ENCODE measurements at places on chromosomes 16 and 17.

DNA sequence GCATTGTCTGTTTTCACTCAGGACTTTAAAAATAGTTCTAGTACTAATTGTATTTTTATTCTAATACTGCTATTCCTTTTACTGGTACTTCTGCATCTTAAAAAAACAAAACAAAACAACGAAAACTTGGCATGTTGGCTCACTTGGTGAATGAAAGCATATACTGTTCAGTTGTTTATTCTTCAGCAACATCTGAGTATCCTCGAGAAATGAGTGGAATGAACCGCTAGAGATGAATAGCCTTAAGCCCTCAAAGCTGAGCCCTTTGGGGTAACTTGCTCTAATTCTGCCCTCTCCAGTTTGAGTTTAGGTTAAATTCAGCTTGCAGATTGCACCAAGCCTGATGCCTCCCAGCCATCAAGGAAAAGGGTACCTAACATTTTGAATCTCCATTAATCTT lies 126.5 kb downstream of the WWOX start:
- DNase-seq: no peak
- no peaks in the 10 kb centered on the region for H3K27me3 ChIP-seq
- H3K36me3 ChIP-seq: no peaks in the 10 kb centered on the region
- H3K4me3 ChIP-seq: no peak overlapping the region
- no peaks in the 10 kb centered on the region for H3K4me1 ChIP-seq

DNA sequence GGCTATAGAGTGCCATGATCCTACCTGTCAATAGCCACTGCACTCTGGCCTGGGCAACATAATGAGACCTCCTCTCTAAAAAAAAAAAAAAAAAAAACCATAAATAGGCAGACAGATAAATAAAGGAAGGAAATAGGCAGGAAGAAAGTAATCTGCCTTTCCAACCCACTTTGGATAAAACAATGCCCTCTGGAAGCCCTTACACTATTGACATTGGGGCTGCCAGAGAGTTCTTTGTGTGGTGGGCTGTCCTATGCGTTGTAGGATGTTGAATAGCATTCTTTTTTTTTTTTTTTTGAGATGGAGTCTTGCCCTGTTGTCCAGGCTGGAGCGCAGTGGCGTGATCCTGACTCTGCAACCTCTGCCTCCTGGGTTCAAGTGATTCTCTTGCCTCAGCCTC lies 7.2 kb upstream of the RFWD3 start:
- peaks cover 32% of the 10 kb centered on the region for H3K36me3 ChIP-seq
- H3K4me1 ChIP-seq: no peaks in the 10 kb centered on the region
- no peaks in the 10 kb centered on the region for H3K27me3 ChIP-seq
- no peak for DNase-seq
- no peak overlapping the region for H3K4me3 ChIP-seq

- no peak for DNase-seq
- no peak overlapping the region for H3K4me3 ChIP-seq
- no peak overlapping the region for H3K27ac ChIP-seq
- no peaks in the 10 kb centered on the region for H3K27me3 ChIP-seq
- H3K4me1 ChIP-seq: peaks cover 46% of the 10 kb centered on the region
Measured at GRCh38 chr17:57944908-57945307, 10.3 kb downstream of the CUEDC1 start.

GRCh38 chr16:81599034-81599744 lies 154.6 kb downstream of the CMIP start:
- H3K27ac ChIP-seq: no peak overlapping the region
- H3K27me3 ChIP-seq: no peaks in the 10 kb centered on the region
- H3K4me1 ChIP-seq: no peaks in the 10 kb centered on the region

DNA sequence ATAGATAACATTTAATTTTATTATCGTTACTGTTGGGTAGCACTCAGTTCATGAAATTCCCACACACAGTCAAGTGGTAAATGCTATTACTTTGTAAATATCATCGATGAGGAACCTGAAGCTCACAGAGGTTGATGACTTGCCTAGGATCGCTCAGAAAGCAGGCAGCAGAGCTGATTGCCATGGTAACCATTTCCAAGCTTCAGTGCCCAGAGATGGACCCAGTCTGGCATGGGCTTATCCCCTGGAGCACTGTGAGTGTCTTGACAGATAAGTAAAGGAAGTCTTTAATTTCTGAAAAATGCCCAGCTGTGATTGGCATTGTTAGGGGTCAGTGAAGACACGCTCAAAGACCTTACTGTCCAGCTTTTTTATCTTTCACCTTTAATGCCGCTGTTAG lies 95.0 kb downstream of the PRKCB start:
- H3K27ac ChIP-seq: no peak overlapping the region
- H3K4me1 ChIP-seq: peaks cover 12% of the 10 kb centered on the region
- H3K36me3 ChIP-seq: no peaks in the 10 kb centered on the region
- H3K4me3 ChIP-seq: no peak overlapping the region
- no peak for DNase-seq
- no peaks in the 10 kb centered on the region for H3K27me3 ChIP-seq

DNA sequence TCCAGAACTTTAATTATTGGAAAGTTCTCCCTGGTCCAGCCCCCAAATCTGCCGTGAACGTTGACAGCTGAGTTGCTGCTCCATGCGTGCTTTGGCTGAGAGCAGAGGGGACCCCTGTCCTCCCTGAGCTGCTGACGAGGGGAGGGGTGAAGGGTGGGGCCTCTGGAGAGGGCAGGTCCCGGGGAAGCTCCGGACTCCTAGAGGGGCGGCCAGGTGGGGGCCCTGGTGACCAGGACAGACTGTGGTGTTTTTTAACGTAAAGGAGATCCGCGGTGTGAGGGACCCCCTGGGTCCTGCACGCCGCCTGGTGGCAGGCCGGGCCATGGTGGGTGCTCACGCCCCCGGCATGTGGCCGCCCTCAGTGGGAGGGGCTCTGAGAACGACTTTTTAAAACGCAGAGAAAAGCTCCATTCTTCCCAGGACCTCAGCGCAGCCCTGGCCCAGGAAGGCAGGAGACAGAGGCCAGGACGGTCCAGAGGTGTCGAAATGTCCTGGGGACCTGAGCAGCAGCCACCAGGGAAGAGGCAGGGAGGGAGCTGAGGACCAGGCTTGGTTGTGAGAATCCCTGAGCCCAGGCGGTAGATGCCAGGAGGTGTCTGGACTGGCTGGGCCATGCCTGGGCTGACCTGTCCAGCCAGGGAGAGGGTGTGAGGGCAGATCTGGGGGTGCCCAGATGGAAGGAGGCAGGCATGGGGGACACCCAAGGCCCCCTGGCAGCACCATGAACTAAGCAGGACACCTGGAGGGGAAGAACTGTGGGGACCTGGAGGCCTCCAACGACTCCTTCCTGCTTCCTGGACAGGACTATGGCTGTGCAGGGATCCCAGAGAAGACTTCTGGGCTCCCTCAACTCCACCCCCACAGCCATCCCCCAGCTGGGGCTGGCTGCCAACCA lies at the start of gene MC1R:
MC1R (plus strand) TSS at position 410 of the 895 bp plus-strand sequence; CDS start at position 807, 397 bp downstream.
- no peak for DNase-seq
- peak within 1 kb of the TSS; percentile 27 for H3K4me3 ChIP-seq
- H3K4me1 ChIP-seq: peaks cover 64% of the 10 kb centered on the region
- no peak within 1 kb of the TSS for H3K27ac ChIP-seq

- peak within 1 kb of the TSS; percentile 96 for H3K4me3 ChIP-seq
- H3K4me1 ChIP-seq: peaks cover 20% of the 10 kb centered on the region
- no peaks in the 10 kb centered on the region for H3K27me3 ChIP-seq
- peak within 1 kb of the TSS; percentile 98 for H3K27ac ChIP-seq
- DNase-seq: peak; percentile 92
Measured at GRCh38 chr16:29995324-29995910, at the start of gene HIRIP3. Gene HIRIP3, minus strand, starts transcription at chr16:29995617. Its CDS starts 12 bp downstream, at chr16:29995605.

DNA sequence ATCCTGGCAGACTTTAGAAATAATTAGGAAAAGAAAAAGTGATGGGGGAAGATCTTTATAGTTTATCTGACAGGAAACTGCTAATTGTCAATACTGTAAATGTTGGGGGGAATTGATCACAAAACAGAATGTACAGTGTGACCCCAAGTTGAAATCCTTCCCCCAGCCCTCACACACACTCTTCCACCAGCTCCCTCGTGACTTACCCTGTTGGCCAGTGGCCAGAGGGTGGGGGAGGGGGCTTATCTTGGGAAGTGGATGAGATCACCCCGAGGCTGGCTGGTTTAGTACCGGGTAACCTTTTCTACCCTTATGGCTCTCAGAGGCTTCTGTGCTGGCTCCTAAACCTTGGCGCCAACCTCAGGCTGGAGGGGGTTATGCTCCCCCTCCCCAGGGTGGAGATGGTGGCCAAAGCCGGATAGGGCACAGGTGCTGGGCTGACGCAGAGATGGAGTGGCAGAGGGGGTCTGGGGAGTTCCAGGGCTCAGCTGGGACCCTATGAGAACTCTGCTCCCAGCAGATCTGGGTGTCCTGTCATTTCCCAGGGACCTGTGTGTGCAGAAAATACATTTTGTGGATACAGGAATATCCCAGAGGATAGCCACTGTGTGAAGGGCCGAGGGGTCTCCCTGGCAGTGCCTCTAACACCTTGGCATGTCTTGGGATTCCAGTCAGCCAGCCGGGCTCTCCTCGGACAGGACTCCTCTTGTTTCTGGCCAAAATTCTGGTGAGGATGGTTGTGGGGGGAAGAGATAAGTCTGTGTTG lies 18.6 kb downstream of the CDH16 start:
- peaks cover 2% of the 10 kb centered on the region for H3K4me1 ChIP-seq
- H3K27me3 ChIP-seq: no peaks in the 10 kb centered on the region
- H3K36me3 ChIP-seq: no peaks in the 10 kb centered on the region
- no peak overlapping the region for H3K4me3 ChIP-seq
- no peak for DNase-seq

DNA sequence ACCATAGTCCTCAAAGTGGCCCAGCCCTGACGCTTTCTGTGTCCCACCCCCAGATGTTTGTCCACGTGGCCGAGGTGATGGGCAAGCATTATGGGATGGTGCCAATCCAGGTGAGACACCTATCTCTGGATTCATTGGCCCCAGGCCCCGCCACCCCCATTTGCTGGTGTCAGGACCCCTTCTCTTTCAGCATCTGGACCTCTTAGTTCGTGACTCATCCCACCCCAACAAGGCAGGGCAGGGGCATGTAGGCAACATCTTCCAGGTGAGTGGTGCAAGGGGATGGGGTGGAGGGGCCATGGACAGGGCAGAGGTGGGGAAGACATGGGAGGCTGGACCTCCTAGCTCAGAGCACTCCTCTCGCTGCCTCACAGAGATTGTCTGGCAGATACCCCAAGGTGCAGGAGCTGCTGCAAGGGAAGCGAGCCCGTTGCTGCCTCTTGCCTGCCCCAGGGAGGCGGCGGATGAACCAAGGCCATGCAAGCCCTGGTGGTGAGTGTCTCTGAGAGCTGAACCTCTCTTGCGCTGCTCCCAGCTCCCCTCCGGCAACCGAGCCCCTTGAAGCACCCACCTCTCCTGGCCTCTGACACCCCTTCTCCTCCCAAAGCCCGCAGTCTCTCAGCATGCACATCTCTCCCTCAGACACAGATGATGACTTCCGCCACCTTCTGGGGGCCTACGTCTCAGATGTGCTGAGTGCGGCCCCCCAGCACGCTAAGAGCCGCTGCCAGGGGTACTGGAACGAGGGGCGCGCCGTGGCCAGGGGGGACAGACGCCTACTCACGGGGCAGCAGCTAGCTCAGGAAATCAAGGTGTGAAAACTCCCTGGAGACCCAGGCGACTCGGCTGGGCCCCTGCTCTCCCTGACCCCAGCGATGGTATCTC lies 3.6 kb downstream of the RNF112 start:
- no peak overlapping the region for H3K27ac ChIP-seq
- H3K4me1 ChIP-seq: no peaks in the 10 kb centered on the region
- H3K36me3 ChIP-seq: no peaks in the 10 kb centered on the region
- H3K4me3 ChIP-seq: no peak overlapping the region

DNA sequence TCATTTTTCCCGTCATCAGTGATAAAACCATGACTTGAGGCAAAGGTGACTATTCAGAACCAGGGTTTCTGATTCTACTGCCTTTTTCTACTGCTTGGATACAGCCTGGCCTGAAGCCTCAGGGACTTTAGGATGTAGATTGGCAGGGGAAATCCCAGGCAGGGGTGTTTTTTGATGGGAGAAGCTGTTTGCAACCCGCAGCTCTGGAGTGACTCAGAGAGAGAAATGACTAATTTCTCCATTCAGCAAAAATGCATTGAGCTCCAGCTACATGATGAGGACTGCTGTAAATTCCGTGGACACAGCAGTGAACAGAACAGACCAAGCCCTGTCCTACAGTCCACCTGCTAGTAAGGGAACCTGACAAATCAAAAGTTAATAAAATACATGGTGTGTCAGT lies 560.6 kb downstream of the CDH13 start:
- peaks cover 3% of the 10 kb centered on the region for H3K27me3 ChIP-seq
- DNase-seq: no peak
- H3K4me1 ChIP-seq: no peaks in the 10 kb centered on the region
- H3K27ac ChIP-seq: no peak overlapping the region

GRCh38 chr17:50939542-50939794 lies 73.3 kb upstream of the TOB1 start:
- H3K4me1 ChIP-seq: peaks cover 12% of the 10 kb centered on the region
- H3K36me3 ChIP-seq: no peaks in the 10 kb centered on the region
- H3K27me3 ChIP-seq: no peaks in the 10 kb centered on the region
- H3K27ac ChIP-seq: no peak overlapping the region

GRCh38 chr16:74667255-74667700 lies 601 bp upstream of the RFWD3 start:
- peaks cover 32% of the 10 kb centered on the region for H3K36me3 ChIP-seq
- H3K4me3 ChIP-seq: peak overlapping the region; percentile 54
- H3K27me3 ChIP-seq: no peaks in the 10 kb centered on the region
- DNase-seq: peak; percentile 50
- no peak overlapping the region for H3K27ac ChIP-seq
- peaks cover 19% of the 10 kb centered on the region for H3K4me1 ChIP-seq

DNA sequence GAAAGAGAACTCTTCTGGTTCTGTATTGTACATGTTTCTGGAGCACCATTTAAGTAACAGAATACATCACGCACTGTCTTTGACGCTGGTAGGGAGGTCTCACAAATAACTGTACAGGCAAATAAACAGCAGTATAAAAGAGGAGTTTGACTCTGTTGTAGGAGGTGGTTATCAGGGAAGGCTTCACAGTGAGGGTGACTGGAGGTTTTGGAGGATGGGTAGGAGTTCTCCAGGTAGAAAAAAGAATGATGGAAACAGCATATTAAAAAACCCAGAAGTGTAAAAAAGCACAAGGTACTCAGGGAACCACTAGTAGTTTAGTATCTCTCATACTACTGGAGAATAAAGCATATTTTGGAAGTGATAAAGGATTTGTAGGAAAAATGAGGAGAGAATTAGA lies 2.7 kb upstream of the SLC6A2 start:
- no peak overlapping the region for H3K27ac ChIP-seq
- DNase-seq: no peak
- H3K4me3 ChIP-seq: no peak overlapping the region
- H3K4me1 ChIP-seq: no peaks in the 10 kb centered on the region
- no peaks in the 10 kb centered on the region for H3K36me3 ChIP-seq

- peaks cover 4% of the 10 kb centered on the region for H3K4me1 ChIP-seq
- no peaks in the 10 kb centered on the region for H3K27me3 ChIP-seq
- no peak overlapping the region for H3K27ac ChIP-seq
- no peaks in the 10 kb centered on the region for H3K36me3 ChIP-seq
- H3K4me3 ChIP-seq: no peak overlapping the region
Measured at GRCh38 chr17:21058098-21058893, 15.5 kb upstream of the USP22 start.

DNA sequence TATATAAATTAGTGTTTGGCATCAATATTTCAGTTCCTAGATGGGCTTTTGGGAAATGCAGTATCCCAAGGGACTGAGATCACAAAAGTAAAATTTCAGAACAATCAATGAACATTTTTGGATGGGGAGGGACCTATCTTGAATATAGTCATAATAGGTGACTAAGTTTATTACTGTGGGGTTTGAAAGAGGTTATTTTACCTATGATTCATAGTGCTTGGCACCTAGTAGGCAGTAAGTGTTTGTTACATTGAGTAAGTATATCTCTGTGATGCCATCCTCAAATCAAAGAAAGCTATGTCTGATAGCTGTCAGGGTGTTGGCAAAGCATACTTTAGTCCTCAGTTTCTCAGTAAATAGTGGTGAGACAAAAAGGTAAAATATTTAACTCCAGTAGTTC lies 36.9 kb downstream of the ZNF207 start:
- H3K4me1 ChIP-seq: no peaks in the 10 kb centered on the region
- no peaks in the 10 kb centered on the region for H3K27me3 ChIP-seq
- no peak for DNase-seq
- H3K27ac ChIP-seq: no peak overlapping the region

Measured in natural killer cell (primary cell).